ENCODE measurements at places on chromosomes 2 and 18.
A peak's percentile ranks its signal among the peaks of the same experiment; 100 is the strongest.

DNA sequence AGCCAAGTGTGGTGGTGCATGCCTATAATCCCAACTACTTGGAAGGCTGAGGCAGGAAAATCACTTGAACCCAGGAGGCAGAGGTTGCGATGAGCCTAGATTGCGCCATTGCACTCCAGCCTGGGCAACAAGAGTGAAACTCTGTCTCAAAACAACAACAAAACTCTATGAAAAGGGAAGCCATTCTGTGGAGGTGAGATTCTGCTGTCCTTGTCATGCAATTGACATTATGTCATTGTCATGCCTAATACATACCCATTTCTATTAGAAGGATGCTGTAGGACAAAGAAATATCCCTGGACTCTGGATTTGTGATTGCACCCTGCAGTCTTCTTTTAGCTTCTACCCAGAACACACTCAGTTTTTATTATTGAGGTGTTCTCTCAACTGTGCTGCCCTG is 8.6 kb downstream of the RASGRP3 start:
- DNase-seq: no peak

- no peak for DNase-seq
Measured at GRCh38 chr2:32008805-32009515, 1.8 kb downstream of the MEMO1 start.

DNA sequence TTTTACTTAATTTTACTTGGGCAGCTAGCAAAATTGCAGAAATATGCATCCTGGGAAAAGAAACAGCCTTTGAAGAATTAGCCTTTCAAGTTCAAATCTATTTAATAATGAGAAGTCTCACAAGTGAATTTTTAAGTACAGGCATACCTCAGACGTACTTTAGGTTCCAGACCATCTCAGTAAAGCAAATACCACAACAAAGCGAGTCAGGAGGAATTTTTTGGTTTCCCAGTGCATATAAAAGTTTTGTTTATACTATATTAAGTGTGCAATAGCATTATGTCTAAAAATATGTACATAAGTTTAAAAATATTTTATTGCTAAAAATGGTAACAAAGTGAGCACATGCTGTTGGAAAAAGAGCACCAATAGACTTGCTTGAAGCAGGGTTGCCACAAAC is 50.8 kb upstream of the TWSG1 start:
- no peak for DNase-seq

- no peak for DNase-seq
Measured at GRCh38 chr2:17804358-17804757, 11.9 kb upstream of the MSGN1 start.

- no peak for DNase-seq
Measured at GRCh38 chr2:201580486-201580885, 62.8 kb downstream of the TMEM237 start.

GRCh38 chr2:73300926-73301325 is 7.6 kb upstream of the EGR4 start:
- DNase-seq: no peak

DNA sequence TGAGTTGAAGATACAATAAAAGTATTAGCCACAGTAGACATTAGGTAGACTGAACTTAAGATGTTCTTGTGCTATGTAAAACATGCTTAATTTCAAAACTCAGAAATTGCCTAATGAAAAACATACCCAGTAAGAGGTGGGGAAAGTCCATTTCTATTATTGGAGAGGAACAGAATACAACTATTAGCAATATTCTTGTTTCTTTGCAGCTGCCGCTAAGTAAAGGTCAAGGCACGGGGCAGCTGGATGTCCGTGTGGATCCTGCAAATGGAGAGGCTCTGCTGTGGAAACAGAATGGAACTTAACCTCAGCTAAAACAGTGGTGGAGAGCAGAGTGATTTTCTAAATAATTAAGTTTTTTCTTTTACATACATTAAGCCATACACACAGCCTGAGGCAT is 139.2 kb upstream of the ARHGAP28 start:
- no peak for DNase-seq

- DNase-seq: no peak
Measured at GRCh38 chr2:207119048-207119447, 46.7 kb downstream of the KLF7 start.

- no peak for DNase-seq
Measured at GRCh38 chr18:46211816-46212215, 107.6 kb downstream of the HAUS1 start.

DNA sequence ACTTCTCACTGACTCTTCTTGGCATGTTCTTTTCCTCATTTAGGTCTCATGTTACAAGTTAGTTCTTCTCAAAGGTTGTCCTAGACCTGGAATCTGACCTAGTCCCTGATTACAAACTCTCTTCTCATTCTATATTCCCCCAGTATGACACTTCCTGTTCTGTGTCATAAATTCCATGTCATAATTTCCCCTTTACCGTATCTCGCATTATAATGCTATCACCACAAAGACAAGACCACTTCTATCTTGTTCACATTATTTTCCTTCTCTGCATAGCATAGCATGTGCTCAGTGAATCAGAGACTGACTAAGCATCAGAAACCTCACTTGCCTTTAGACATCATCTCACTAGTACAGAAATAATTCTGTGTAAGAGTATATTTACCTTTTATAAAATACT is 63.6 kb upstream of the CAVIN2 start:
- DNase-seq: no peak

DNA sequence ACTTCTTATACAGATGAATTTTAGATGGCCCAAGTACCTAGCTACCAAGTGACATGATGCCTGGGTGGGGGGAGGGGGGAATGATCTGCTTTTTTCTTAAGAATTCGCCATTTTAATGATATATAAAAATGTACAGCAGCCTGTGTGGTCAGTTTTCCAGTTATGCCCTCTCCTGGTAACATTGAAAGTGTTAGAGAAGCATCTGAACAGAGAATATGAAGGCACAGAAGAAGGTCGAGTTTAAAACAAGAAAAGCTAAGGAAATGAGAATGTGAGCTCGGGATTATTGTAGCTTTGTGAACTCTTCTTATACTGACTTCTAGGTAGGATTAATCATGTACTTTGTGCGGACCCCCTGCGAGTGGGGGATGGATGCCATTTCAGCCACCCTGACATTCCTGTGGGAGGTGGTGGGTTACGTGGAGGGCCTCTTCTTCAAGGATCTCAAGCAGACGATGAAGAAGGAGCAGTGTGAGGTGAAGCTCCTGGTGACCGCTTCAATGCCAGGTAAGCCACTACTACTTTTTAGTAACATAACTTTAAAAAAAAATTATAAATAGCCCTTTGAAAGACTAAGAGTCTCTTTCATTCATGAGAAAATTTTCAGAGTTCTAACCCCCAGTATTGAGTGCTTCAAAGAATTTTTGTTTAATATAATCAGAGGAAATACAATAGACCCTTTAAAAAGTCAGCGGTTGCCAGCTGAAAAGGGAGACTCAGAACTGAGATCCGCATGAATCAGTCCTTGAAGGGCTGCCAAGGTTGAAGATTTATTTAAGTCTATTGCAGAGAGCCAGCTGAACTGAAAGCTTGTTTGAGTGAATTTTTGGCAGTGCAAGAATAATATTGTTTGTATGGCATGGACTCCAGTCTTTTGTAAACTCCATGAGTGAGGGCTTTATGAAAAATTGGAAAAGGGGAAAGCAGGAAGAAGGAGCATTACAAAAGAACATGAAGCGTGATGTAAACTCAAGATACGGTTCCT is 68.6 kb upstream of the RPE start:
- DNase-seq: no peak

GRCh38 chr2:62577994-62578781 is 72.2 kb upstream of the TMEM17 start:
- DNase-seq: no peak

- no peak for DNase-seq
Measured at GRCh38 chr18:31667185-31667584, 17.2 kb downstream of the B4GALT6 start.

DNA sequence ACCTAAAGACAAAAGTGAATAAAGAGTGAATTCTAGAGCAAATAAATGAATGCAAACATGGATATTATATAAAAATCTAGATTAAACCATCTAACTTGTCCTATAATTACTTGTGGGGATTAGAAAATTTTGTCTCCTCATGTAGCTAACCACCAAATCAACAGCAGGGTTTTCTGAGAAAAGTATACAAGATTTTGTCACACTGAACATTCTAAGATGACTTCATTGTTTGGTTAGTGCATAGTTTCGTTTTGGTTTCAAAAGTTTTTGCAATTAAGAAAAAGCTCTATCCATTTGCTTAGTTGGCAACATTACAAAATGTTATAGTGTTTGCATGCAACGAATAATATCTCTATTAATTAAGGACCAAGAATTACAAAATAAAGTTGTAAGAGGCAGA is 125.0 kb downstream of the LRP2 start:
- DNase-seq: no peak

DNA sequence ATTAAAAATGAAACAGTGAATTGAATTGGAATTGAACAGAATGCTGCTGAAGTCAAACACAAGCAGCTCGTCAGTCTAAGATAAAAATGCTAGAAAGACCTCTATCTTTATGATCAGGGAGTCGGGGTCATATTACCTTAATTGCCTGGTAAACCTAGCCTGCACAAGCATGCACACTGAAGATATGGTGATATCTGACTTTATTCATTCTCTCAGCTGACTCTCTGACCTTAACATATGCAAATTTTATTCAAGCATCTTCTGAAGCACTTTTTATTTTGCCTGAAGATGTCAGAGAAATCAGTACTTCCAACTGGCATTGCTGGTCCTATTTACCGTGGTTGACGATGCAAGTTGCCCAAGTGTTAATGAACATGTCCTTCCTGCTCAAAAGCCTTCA is 56.4 kb downstream of the DNER start:
- no peak for DNase-seq

DNA sequence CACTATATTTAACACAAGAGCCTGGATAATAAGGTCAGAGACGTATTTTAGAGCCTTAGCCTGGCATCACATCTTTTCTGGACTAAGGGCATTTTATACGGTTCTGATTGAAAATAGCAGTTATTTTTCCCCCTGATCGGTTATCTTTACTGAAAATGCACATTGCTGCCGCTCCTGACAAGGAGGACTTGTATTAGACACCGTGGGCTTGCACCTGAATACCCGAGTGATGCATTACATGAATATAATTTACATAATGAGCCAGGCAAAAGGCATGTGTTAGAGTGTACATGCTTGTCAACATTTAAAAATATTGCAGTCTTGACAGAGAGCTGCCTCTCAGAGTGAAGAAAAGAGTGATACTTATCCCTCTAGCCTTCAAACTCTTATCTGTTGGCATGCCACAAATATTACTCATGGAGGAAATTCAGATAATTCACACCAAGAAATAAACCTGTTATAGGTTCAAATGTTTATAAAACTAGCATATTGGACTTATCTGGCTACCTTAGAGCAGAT is 470.5 kb upstream of the ETAA1 start:
- no peak for DNase-seq

DNA sequence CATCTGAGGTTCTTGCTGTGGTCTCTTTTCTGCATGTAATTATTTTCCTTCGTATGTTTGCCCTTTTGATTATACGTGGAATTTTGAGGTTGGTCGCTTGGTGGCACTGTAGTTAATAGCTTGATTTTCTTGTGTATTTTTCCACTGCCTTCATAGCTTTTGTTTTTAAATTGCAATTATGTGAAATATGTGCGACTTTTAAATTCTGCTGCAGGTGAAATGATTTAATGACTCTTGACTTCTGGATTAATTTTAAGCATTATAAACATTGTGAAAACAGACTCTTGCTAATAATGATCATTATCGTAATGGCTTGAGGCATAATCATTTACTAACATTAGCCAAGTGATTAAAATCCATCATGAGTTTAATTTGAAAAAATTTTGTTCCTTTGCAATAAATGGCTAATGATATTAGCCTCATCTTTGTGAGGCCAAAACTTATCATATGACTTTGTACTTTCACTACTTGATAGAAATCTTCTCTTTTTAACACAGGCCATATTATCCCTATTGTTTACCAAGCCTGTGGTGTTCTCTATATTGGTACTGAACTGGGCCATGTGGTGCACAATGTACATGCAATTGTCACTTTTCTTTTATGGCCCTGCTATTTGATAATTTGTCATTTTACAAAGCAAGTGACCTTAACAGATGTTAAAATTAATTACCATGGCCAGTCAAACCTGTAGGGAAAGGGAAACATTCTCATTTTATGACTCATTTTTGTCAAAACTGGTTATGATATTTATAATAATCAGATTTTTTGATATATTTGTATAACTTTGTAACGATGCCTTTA is 62.8 kb upstream of the NEUROD1 start:
- DNase-seq: peak; percentile 63

DNA sequence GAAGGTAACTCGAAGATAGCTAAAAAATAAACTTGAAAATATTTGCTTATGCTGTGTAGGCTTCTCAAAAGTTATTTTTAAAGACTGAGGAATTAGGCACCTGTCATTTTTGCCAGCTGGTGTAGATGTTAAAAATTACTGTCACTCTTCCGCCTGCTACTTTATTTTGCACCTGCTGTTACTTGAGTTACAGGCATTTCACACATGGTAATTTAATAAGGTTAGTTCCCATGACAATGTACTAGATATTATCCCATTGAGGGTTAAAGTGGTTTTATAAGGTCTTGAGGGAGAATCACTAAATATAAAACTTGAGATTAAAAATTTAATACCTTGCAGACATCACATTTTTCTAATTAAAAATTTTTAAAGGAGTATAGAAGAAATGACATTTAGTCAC is 26.6 kb downstream of the MYL1 start:
- DNase-seq: peak; percentile 61

- no peak for DNase-seq
Measured at GRCh38 chr18:23897733-23898132, 116.8 kb upstream of the TTC39C start.

DNA sequence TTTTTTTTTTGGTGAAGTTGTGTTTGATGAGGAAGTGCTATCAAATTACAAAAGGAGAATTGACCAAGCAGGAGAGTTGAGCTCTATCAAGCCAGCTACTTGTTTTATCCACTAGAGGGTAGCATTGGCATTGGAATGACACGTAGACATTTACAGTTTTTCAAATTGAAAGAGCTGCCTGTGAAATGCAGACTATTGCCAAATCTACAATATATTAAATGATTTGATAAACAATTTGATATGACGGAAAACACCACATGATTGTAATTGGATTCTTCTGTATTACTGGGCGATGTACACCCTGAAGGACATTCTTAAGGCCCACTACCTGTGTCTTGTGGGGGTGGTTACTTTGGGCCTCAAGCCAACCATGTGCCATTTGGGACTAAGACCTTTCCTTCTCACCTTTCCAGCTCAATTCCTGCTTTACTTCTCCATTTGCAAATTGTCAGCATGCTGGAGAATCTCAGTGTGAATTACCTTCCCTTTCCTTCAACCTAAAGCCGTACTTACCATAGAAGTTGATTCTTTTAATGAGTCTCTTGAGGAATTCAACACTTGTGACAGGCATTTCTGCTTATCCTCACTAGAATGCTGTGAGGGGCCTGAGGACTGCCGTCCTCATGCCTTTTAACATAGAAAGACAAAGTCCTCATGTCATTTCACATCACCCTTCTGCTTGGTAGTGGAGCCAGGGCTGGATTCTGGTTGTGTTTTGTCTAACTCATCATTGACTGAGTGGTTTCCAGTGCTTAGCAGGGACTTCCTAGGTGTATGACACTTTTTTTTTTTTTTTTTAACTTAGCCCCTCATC is 134.8 kb upstream of the THUMPD2 start:
- DNase-seq: peak; percentile 44
